B cell (primary cell): ENCODE measurements at places on chromosomes 5 and 9. TPM values are rescaled to one million over a fixed set of nuclear protein-coding genes. Genes with fewer than 3 reads are reported as not detected.

CCNJL gene
- polyA plus RNA-seq = 0.03 and 0.06 TPM in 2 replicates

- peak; percentile 6 for DNase-seq
Observed at GRCh38 chr5:128674837-128675446, 136.9 kb upstream of the FBN2 start.

GRCh38 chr9:8351436-8351835 is 551.9 kb upstream of the DMAC1 start:
- DNase-seq = no peak

DNA sequence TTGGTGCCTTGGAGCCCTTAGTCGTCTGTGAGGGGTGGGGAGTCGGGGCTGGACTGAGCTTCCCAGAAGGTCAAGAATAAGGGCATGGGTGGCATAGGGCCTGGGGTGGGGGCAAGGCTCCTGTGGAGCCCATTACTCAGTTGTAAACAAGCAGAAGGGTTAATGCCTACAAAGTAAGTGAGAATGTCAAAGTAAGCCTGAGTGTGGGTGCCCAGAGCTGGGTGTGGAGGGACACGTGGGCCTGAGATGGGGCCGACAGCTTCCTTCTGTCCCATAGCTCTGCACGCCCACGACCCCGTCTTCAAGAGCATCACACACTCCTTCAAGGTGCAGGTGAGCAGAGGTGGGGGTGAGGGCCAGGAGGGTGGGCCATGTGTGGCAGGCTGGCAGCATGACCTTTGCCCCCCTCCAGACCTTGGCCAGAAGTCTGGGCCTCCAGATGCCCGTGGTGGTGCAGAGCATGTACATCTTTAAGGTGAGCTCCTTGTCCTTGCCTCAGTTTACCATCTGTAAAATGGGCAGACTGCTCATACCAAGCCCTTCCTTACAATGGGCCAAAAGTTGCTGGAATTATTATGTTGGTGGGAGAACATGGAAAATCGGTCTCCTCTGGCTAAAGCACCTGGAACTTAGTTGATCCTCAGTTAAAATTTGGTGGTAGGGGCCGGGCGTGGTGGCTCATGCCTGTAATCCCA is 11.1 kb downstream of the DOLK start:
- no peak for DNase-seq

OTP gene
- 0.03 TPM in 1 of 2 replicates, not detected in the other for polyA plus RNA-seq

DNA sequence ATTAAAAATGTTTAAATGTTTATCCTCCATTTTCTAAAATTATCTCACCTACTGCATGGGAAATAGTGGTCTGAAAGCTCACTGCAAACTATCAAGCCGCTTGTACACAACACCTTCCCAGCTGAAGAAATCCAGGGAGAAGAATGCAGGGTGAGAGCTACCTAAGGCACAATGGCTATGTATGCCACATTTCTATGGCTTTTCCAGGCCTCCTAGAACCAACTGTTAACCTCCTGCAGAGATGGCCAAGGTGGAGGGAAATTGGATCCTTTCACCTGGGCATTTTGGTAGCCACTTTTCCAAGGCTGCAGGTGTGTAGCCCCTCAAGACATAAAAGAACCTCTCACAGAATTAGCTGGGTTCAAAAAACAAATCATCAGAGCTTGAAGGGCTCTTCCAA is 286.4 kb downstream of the EBF1 start:
- DNase-seq = no peak

TIFAB gene
- 0.03 TPM in 1 of 2 replicates, not detected in the other for polyA plus RNA-seq

GARNL3 gene
- 1.4 and 1.5 TPM in 2 replicates for polyA plus RNA-seq

TRUB2 gene
- 5.3 and 7.6 TPM in 2 replicates for polyA plus RNA-seq

DNA sequence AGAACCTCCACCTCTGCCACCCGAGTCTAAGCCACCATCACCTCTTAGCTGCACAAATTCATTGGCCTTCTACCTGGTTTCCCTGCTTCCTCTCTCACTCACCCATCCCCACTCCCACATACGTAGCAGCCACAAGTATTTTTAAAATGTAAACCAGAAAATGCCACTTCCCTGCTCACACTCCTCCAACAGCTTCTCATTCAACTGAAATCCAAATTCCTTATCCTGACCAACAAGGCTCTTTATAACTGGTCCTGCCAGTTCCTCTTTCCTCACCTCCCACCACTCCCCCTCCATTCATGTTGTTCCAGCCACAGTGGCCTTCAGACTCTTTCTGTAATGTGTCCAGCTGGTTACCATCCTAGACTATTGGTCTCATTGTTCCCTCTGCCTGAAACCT is 25.0 kb upstream of the PALM2AKAP2 start:
- DNase-seq = no peak

GRCh38 chr5:112228667-112229066 is 190.4 kb downstream of the EPB41L4A start:
- DNase-seq = no peak

DNA sequence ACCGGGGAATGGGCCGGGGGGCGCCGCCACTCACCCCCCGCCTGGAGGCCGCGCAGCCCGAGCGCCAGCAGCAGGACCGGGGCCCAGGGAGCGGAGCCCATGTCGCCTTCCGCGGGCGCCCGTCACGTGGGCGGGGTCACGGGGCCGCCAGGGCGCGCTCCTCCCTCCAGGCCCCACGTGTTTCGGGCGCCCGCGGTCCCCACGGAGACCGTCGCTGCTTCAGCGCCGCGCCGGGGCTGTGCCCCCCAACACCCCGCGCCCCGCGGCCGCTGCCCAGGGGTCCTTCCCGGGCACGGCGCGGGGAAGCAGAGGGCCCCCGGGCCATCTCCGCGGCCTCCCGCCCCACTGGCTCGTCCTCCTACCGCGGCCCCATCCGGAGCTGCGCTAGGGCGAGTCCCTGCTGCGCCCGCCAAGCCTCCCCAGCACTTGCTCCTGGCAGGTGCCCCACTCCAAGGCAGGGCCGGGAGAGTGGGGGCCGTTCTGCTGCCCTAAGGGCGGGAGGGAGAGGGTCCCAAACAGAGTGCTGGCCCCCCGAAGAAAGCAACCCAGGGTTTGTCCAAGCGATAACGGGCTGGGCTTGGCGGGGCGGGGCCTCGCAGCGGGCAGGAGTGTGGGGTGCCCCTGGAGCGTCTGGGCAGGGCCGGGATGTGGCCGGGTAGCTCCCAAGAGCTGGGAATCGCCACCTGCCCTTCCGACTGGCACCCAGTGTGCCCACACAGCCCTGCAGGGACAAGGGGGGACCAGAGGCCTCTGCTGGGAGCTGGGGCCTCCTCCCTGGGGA is at the start of gene DPP7:
DPP7 (minus strand) TSS at position 121 of the 781 bp plus-strand sequence; CDS start at position 101, 20 bp downstream.
- DNase-seq = peak; percentile 90

SLC34A1 gene
- polyA plus RNA-seq = 0.06 TPM in 1 of 2 replicates, not detected in the other

C9orf50 gene
- not detected in 2 replicates for polyA plus RNA-seq

DNA sequence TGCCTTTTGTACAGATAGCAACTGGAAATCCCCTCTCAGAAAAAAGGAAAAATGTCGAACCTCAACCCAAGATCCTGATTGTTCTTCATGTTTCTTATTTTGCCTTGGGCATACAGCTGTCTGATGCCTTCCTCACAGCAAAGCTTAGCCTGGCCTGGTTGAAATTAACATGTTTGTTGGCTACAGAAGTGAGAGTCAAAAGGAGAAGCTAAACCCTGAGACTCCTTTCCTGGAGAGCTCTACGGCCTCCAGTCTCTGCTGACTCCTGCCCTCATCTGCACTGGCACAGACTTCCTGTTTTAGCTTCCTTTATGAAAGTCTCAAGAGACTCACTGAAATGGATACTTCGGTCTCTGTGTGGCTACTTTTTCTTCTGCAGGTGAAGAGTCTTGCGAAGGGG is 186.7 kb downstream of the PARP8 start:
- DNase-seq = peak; percentile 83

PCDHA1 gene
- not detected in 2 replicates for polyA plus RNA-seq

POC5 gene
- 25.4 and 25.5 TPM in 2 replicates for polyA plus RNA-seq

PCA3 gene
- 0.09 TPM in 1 of 2 replicates, not detected in the other for polyA plus RNA-seq

SARDH gene
- 0.03 TPM in 1 of 2 replicates, not detected in the other for polyA plus RNA-seq

SPATA31E1 gene
- polyA plus RNA-seq = not detected in 2 replicates

DNA sequence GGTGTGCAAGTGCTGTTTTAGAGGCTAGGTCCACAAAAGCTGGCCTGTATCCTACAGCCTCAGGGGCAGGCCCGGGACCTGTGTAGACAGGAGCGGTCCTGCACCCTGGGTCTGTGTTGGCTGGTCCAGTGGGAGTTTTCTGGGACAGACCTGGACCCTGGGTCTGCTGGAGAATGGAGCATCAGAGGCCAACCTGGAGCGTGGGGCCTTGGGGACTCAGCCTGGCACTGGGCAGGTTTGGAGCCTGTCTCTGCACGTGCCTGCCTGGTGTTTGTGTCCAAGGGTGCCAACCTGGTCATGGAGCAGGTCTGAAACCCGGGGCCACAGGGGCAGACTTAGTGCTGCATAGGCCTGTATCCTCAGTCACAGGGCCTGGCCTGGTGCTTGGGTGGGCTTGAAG is 45.8 kb downstream of the SRFBP1 start:
- DNase-seq = no peak

GRCh38 chr9:18245911-18246310 is 228.0 kb upstream of the ADAMTSL1 start:
- no peak for DNase-seq

GRCh38 chr5:134534726-134535110 is 9.2 kb downstream of the JADE2 start:
- no peak for DNase-seq

- DNase-seq = peak; percentile 18
Observed at GRCh38 chr9:104779946-104780535, 16.1 kb downstream of the NIPSNAP3B start.

DNA sequence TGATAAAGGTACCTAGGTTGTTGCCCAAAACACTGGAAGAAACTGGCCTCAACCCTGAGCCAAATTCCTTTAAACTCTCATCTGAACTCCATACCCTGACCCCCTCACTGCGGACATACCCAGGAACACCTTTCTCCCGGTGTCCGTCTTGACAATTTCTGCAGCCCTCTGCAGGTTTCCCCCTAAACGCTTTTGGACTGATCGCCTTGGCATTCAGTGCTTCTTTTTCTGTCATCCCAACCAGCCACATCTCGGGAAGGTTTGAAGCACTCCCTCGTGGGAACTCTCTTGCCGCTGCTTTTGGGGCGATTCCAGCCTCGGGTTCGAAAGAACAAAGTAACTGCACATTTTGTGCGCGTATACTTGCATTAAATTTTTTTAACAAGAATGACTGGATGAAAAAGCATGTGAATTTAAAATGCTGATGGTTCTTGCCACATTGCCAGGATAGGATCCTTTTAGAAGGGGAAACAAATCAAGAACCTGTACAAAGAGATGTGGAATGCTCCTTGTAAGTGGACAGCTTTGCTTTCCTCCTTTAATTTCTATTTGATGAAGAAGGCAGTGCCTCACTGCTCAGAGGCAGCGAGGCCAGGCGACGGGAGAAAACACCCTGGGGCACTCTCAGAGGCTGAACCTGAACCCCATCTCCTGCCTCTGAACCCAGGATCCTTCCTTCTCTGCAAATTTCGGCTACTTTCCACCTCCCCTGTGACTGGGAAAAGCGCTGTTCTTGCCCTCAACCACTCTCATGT is 615 bp downstream of the PSMD5 start:
- no peak for DNase-seq

LCN9 gene
- not detected in 2 replicates for polyA plus RNA-seq

FGD3 gene
- polyA plus RNA-seq = 120 and 130 TPM in 2 replicates

GRCh38 chr5:92909602-92909962 is 671.4 kb downstream of the NR2F1-AS1 start:
- DNase-seq = no peak

GRCh38 chr9:123990427-123990826 is 21.1 kb upstream of the LHX2 start:
- no peak for DNase-seq

DNA sequence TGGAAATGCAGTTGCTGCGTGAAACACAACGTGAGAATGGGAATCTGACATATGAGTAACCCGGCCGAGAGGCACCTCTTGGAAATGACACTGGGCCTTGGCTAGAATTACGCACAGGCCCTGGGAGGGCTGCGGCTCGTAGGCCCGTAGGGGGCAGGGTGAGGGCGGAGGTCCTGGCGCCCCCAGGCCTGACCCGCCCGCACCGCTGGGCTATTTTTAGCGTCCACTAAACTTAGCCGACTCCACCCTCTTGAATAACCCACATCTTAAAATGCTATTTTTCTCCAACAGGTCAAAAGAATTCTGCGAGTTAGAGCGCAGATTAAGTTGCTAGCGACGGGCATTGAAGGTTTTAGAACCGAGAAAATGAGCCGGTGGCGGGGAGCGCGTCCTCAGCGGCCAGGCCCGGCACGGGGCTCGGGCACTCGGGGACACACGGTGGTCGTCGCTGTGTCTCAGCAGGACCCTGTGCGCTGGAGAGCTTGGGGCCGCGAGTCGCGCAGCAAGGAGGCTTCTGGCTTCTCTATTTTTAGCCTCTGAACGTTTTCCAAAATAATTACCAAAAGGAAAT is 168.5 kb downstream of the AUH start:
- peak; percentile 62 for DNase-seq

SUB1 gene
- 55.4 and 165 TPM in 2 replicates for polyA plus RNA-seq

GRCh38 chr9:8456344-8456743 is 656.8 kb upstream of the DMAC1 start:
- DNase-seq = no peak
